Mucosa of gallbladder (tissue), 1 donor: ENCODE measurements at places on chromosomes 7 and 10. TPM values are rescaled to one million over a fixed set of nuclear protein-coding genes. Genes with fewer than 3 reads are reported as not detected.

- DNase-seq: no peak
Measured at GRCh38 chr7:98731651-98732050, 114.6 kb downstream of the NPTX2 start.

DNA sequence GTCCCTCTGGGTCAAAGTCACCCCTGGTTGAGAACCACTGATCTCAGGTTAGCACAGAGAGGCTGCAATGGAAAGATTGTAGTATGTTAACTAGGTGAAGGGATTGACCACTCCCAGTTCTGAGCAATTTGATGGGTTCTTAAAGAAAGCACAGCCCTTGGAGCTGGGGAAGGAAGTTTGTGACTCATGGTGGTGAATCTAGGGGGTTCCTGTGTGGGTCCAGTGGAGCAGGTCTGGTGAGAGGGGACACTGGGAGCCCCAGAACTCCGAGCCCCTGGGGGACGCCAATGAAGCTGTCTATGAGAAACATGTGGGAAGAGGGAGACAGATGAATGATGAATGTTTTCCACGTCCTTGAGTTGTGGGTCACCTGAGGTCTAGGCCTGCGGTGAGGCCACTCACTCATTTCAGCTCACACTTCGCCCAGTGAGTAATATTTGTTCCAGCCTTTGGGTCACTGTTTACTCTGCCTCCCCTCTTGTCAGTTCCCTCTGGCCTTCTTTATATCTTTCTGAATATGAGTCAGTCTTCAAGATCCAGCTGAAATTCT lies 341.9 kb downstream of the LRMDA start:
- DNase-seq: no peak

GRCh38 chr10:119101366-119102098 lies 2.4 kb upstream of the DENND10 start:
- DNase-seq: no peak

DNA sequence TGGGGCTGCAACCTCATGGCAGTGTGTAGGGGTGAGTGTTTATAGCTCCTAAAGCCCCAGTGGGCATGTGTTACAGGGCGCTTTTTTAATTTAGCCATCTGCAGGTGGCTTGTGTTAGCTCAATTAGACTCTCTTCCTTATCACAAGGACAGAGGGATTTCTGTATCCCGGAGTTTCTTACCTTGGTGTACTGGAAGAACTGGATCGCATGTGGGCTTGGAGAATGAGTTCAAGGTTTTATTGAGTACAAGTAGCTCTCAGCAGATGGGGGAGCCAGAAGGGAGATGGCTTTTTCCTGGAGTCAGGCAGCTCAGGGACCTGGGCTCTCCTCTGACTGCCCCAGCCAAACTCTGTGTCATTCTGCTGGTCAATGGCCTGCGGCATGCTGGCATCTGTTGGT lies 153.5 kb upstream of the C7orf33 start:
- no peak for DNase-seq

DNA sequence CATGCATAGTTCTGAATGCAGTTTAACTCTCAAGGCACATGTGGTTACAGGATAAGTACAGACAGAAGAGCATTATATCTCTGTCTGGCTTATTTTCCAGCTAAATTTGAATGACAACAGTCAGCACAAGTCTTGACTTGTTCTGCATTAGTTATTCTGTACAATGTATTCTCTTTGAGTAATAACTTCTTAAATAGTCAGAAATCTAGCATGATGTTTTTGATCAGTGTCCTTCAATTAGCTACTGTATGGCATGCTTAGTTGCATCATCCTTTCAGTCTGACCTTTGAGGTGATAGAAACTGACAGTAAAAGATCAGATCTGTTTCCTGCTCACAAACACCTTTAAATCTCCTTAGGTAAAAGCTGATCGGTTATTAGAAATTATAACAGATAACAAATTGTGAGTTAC lies 118.1 kb downstream of the ARL4A start:
- no peak for DNase-seq

DNA sequence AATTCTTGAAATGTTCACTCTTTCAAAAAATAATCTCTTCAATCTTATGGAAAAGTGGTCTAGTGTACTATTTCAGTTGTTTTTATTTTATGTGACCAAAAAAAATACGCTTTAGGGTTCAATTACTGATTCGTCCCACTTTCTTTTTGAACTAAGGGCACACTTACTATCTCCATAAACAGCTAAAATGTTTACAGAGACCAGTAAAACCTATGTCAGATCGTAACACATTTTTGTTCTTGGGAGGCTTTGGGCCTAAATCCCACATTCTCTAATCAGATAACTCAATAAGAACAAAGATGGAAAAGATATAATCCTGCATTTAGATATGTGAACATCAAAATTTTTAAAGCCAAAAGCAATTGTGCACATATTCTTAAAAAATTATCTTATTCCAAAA lies 29.8 kb upstream of the EPC1 start:
- no peak for DNase-seq

GRCh38 chr10:11612021-11613001 lies 861 bp upstream of the USP6NL start:
- DNase-seq: no peak

DNA sequence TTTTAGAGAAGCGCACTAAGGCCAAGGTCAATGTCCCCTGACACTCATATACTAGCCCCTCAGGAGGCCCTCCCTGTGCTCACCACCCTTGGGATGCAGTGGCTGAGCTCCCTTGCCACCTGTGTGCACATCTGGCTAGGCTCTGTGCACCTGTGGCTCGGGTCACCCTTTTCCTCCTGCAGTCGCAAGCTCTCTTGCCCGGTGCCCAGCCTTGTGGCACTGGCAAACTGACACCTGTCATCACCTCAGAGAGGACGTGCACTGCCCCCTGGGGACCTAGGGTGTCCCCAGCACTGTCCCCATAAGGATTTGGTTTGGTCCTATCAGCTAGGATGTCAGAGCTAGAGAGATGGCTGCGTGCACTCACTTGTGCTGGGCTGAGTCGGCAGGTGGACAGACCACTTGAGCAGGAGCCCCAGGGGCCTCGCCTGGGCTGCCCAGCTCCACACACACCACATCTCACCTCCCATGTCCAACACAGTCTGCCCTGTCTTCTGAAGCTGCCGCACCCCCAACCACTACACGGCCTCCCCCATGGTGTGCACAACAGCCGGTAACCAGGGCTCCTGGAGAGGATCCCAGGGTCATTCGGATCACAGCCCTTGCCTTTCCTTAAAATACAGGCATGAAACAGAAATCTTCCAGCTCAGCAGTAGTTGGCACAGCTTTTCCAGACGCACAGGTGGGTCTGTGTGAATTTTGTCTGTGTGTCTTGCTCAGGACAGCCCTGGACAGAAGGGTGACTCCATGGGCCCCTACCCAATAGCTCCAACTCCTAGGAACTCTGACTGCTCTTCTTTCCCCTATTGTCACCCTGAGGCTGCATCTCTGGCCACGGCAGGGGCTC lies 111.0 kb downstream of the GRID1 start:
- DNase-seq: no peak

- DNase-seq: no peak
Measured at GRCh38 chr10:22010973-22011408, 7.5 kb upstream of the DNAJC1 start.

GRCh38 chr7:28761505-28761904 lies 196.6 kb downstream of the TRIL start:
- no peak for DNase-seq

GRCh38 chr10:62182595-62182994 lies 86.0 kb downstream of the RTKN2 start:
- DNase-seq: no peak

DNA sequence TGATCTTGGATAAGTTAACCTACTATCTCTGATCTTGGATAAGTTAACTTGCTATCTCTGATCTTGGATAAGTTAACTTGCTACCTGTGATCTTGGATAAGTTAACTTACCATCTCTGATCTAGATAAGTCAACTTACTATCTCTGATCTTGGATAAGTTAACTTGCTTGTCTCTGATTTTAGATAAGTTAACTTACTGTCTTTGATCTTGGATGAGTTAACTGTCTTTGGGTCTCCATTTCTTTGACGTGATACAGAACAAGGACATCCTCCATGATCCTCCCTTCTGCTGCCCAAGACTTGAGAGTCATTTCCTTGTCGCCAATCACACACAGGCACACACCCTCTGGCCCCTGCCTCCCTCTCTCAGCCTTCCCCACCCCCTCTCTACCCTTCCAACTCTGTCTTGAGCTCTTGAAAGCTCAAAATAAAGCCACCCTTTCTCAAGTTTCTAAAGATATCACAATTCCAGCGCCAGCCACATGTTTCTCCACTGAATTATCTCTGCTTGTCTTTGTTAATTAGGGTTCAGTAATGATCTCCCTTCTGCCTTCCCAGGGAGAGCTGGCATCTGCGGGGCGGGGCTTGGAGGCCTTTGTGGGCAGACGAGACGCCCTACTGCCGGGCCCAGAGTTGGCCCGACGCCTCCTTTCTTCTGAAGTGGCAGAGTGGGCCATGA lies 85.1 kb upstream of the GTF2I start:
- DNase-seq: no peak

GRCh38 chr7:3210531-3210930 lies 90.5 kb upstream of the SDK1 start:
- no peak for DNase-seq

- DNase-seq: no peak
Measured at GRCh38 chr10:124625831-124626238, 118.3 kb downstream of the FAM53B start.

DNA sequence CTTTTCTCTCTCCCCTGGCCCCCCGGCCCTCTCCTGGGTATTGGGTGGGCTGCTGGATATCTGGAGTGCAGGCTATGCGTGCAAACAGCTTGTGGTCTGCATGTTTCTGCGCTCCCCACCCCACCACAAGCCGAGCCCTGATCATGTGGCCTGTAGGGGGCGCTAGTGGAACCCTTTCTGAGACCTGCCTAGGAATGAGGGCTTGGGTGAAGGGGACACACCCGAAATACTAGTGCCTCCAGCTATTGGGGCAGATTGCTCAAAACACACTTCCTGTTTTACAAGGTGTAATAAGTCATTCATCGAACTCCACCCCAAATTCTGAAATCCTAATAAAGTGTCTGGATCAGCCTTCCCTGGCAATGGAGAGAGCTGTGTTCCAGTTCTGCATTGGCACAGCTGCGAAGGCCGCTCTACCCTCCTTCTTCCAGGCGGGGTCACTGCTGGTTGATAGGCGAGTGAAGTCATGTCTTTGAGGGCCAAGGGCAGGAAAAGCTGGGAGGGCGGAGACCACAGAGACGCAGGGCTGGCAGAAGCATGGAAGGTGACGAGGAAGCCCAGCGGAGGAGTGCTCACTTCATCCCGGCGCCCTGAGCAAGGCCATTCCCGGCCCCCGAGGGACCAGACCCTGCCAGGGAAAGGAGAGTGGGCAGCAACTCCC lies 19.8 kb upstream of the PRRT4 start:
- no peak for DNase-seq

- no peak for DNase-seq
Measured at GRCh38 chr10:116771959-116772585, 29.7 kb upstream of the HSPA12A start.

- no peak for DNase-seq
Measured at GRCh38 chr10:83724471-83725241, 414.7 kb upstream of the GHITM start.

GRCh38 chr7:80139236-80139635 lies 4.6 kb downstream of the GNAI1 start:
- no peak for DNase-seq

- DNase-seq: no peak
Measured at GRCh38 chr10:98115031-98115787, 19.2 kb upstream of the R3HCC1L start.

DNA sequence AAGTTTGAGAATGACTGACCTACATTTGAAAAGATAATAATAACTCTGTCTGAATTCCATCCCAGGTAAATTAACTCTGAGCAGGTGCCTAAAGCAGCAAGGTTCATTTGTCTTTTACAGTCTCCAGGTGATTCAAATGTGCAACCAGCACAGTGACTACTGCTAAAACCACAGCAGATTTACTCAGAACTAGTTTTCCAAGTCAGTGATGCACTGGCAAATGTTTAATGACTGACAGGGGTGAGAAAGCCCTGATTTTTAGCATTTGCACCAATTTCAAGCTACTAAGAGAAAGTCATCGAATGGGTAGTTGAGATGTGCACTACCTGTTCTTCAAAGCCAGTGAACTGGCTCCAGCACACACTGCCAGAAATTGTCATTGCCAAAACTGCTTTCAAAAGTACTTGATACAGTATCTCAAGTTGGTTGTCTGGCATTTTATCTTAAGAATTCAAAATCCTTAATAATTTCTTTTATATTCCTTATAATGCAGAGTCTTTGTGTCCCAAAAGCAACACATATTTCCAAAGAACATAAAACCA lies 60.3 kb downstream of the ATOH7 start:
- no peak for DNase-seq

DNA sequence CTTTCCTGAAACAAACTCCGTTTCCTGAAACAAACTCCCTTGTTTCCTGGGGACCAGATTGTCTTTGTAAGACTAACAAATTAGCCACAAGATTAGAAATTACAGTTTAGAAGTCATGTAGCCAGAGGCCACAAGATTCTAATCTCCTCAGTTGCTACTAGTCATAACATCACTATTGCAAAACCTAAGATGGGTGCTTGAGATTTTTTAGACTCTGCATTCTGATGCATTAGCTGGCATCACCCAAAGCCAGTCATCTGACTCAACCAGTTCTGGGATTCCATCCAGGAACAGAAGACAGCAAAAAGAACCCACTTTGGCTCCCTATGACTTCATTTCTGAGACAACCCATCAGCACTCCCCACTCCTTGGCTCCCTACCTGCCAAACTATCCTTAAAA lies 367.9 kb upstream of the MBL2 start:
- no peak for DNase-seq

DNA sequence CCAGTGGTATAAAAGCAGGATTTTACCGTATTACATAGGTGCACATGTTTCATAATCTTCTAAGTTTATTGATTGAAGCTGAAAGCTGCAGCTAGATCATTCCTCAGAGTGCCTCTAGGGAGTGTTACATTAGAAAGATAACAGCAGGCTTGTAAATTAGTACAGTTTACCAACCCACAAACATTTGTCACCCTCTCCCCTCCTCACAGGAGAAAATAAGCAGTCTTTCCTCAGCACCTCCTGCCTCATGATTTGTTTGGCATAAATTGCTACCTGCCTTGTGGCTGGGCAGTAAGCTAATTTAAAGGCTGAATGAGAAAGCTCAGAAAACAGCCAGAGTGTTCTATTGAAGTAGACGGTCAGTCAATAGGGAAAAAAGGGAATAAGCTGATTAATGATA lies 74.2 kb downstream of the NXPH1 start:
- no peak for DNase-seq

GRCh38 chr7:7122701-7123281 lies 59.6 kb upstream of the C1GALT1 start:
- DNase-seq: no peak

GRCh38 chr10:67284589-67284988 lies 358.8 kb downstream of the LRRTM3 start:
- no peak for DNase-seq

GRCh38 chr10:27741173-27742091 lies 4.2 kb downstream of the MKX start:
- DNase-seq: no peak

GRCh38 chr10:84854439-84854838 lies 526.0 kb downstream of the CCSER2 start:
- DNase-seq: no peak

GRCh38 chr7:142774826-142775225 lies 4.1 kb downstream of the PRSS2 start:
- no peak for DNase-seq

Gene TM9SF3
- 263 TPM for total RNA-seq

Gene ZNF212
- total RNA-seq: 11.7 TPM

Gene SPDYE2B
- not detected for total RNA-seq

Gene PDE1C
- 2.4 TPM for total RNA-seq

Gene ZNF789
- total RNA-seq: 13.0 TPM

Gene BPGM
- 12.7 TPM for total RNA-seq

Gene TMEM60
- total RNA-seq: 12.2 TPM

Gene AKR1C4
- 9.1 TPM for total RNA-seq

Gene PRPS1L1
- total RNA-seq: not detected

Gene PAPOLB
- 0.14 TPM for total RNA-seq

Gene DLX5
- not detected for total RNA-seq

Gene PCGF6
- total RNA-seq: 5.2 TPM

Gene SEPTIN7
- 211 TPM for total RNA-seq
